ENCODE measurements at places on chromosomes 13 and 19.
A peak's percentile ranks its signal among the peaks of the same experiment; 100 is the strongest.

DNA sequence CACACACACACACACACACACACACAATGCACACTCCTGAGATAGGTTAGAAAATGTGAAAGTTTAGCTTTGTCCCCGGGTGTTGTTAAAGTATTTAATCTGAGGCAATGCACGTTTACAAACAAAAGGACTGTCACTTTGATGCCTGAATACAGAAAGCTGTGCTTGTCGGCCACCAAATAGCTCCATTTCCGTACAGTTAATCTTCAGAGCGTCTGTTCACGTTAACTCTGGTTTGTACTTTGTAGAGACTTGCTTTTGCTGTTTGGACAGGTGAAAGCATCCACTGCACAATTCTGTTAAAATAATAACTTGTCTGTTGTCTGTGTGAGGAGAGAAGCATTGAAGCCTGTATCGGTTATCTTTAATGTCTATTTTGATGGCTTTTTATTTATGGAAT lies 267.8 kb downstream of the FGF9 start:
- DNase-seq, result no peak

DNA sequence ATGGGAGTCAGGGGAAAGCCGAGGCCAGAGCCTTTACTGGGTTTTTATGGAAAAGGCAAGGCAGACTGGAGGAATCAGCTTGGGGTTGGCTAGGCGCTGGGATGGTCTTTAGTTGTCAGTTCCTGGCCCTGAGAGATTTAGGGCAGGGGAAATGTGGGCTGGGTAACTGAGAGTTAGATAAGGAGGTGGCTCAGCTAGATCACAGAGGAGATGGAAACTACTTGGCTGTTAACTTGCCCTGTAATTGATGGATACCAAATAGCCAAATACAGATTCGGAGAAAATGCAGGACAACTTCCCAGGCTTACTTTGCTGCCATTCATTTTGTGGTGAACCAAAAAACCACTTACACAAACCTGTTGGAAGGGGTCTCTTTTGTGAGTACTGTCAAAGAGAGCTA lies 54.0 kb downstream of the LRCH1 start:
- DNase-seq, result no peak

DNA sequence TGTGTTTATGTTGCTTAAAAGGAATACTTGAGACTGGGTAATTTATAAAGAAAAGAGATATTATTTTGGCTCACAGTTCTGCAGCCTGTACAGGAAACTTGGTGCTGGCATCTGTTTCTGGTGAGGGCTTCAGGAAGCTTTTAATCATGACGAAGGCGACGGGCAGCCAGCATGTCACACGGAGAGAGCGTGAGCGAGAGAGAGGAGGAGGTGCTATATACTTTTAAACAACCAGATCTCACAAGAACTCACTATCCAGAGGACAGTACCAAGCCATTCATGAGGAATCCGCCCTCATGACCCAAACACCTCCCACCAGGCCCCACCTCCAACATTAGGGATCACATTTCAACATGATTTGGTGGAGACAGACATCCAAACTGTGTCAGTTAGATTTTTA lies 163.4 kb upstream of the TSC22D1 start:
- peak; percentile 43 for DNase-seq

DNA sequence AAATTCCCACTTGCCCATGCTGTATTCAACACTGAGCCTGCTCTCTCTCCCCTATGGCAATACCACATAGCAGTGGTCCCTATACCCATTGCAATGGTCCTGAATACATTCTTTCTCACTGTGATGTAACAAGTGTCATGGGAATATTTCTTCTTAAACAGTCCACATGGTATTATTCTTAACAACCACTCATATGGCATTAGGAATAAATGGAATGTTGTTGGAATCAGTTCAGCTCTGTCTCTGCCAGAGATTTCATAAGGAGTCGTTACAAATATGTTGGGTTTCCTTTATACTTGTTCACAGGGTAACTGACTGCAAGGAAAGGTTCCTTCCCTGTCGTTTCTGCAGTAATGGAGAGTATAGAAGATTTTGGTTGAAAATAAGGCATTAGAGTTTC lies 128.3 kb upstream of the SPATA13 start:
- DNase-seq, result peak; percentile 86

GRCh38 chr13:72141855-72142519 lies 275.0 kb upstream of the DACH1 start:
- peak; percentile 8 for DNase-seq

DNA sequence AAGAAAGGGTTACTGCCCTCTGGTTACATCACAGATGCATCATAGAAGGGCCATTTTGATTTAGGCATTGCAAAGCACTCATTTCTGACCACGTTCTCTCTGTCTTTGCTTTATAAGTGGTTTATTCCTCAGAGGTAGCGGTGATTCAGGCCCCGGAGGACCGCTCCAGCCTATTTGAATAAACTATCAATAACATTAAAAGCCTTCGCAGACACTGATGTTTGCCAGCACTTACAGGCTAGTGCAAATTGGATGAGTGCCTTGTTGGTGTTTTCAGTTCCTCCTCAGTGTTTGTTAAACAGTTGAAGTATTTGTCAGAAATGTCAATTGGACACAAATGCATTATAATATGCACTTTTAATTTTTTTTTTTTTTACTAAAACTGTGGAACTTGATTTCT lies 120.2 kb downstream of the RXFP2 start:
- peak; percentile 59 for DNase-seq

DNA sequence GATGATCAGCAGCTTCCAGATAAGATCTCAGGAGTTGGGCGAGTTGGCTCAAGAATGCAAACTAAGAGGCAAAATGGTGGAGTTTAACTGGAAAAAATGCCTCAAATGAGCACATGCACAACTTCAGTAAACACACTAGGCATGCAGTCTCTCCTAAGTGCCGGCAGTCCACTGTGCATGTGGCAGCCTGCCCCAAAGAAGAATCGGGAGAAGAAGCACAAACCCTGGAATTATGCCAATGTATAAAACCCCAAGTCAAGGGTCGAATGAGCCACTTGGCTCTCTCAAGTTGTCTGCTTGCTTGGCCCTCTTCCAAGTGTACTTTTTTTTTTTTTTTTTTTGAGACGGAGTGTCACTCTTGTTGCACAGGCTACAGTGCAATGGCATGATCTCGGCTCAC lies 53.3 kb upstream of the SLITRK1 start:
- DNase-seq, result no peak

Measured in fibroblast of mammary gland (primary cell).